ENCODE measurements at places on chromosomes 12 and 14. TPM values are rescaled to one million over a fixed set of nuclear protein-coding genes. Genes with fewer than 3 reads are reported as not detected.

Gene MGP
- 14.5 TPM for total RNA-seq

Gene LRRIQ1
- 0.33 TPM for total RNA-seq

DNA sequence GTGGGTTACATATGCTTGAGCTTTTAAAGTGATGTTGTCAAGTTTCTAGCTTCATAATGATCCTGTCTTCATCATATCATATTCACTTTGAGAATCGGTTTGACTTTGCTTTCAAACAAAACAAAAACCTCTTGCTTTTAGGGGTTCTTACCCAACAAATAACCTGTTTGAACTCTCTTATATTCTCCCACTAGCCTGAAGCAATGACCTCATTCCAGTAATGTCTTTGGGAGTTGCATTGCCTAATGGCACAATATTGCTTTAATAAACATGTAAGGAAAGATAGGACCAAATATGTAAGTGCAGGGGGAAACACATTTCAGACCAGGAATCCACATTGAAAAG is 27.7 kb downstream of the WBP11 start:
- H3K27ac ChIP-seq: no peak overlapping the region
- H3K36me3 ChIP-seq: no peaks in the 10 kb centered on the region
- H3K4me1 ChIP-seq: peaks cover 7% of the 10 kb centered on the region
- no peak for DNase-seq
- peaks cover 4% of the 10 kb centered on the region for H3K27me3 ChIP-seq

DNA sequence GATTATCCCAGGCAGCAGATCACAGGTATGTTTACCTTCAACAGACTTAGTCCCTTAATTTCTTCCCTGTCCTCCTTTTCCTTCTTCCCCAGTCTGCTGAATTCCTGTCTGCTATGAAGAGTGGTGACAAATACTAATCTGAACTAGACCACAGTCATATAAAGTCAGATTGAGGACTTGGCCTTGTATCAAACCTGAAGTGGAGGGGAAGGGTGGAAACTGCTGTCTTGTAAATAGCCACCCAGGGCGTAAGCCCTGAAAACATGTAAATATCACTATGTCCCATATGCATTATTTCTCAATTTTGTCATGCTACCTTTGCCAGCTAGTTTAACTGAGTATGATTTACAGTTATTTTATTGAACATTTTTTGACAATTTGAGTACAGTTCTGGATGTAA is 368.0 kb downstream of the CCDC91 start:
- H3K4me1 ChIP-seq: no peaks in the 10 kb centered on the region
- no peak for DNase-seq
- H3K4me3 ChIP-seq: no peak overlapping the region
- H3K27ac ChIP-seq: no peak overlapping the region

DNA sequence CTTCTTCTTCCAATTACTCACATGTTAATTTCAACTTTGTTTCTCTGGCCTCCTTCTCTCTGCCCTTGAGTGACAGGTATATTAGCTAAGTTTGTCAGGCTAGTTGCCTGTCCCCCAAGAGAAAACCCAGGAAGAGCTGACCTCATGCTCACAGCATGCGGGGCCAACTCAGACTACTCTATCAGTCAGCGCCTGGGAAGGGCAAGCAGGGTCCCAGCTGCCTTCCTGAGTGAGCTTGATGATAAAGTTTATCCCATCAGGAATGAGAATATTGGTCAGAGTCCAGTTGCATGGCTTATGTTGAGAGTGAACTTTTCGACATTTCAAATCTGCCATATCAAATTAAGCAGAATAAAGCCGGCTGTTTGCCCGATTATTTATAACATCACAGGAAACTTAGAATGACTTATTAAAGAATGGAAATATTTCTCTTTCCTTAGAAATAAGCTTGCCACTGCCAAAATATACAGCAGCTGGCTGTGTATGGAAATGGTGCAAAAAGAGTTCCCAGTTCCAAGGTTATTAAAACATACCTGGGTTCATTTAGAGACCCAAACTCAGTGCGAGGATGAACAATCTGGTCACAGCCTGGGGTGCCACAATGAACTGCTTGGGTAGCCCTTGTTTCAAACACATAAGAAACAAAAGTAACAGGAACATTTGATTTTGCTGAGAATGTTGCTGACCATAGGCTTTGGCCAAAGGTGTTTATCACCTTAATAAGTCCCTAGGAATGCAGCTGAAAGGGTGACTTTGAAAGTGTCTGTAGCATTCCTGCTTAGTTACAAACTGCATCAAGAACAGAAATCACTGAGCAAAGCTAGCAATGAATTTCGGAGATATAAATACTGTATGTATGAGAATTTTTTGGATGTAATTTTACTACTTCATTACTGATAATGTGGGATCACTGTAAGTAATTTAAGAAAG is 1553.8 kb upstream of the FLRT2 start:
- no peaks in the 10 kb centered on the region for H3K27me3 ChIP-seq
- no peak for DNase-seq
- no peaks in the 10 kb centered on the region for H3K4me1 ChIP-seq
- H3K27ac ChIP-seq: no peak overlapping the region
- no peaks in the 10 kb centered on the region for H3K36me3 ChIP-seq

- no peak overlapping the region for H3K27ac ChIP-seq
- no peaks in the 10 kb centered on the region for H3K36me3 ChIP-seq
- DNase-seq: no peak
These were observed 855 bp downstream of the MNAT1 start for GRCh38 chr14:60735416-60735815.

DNA sequence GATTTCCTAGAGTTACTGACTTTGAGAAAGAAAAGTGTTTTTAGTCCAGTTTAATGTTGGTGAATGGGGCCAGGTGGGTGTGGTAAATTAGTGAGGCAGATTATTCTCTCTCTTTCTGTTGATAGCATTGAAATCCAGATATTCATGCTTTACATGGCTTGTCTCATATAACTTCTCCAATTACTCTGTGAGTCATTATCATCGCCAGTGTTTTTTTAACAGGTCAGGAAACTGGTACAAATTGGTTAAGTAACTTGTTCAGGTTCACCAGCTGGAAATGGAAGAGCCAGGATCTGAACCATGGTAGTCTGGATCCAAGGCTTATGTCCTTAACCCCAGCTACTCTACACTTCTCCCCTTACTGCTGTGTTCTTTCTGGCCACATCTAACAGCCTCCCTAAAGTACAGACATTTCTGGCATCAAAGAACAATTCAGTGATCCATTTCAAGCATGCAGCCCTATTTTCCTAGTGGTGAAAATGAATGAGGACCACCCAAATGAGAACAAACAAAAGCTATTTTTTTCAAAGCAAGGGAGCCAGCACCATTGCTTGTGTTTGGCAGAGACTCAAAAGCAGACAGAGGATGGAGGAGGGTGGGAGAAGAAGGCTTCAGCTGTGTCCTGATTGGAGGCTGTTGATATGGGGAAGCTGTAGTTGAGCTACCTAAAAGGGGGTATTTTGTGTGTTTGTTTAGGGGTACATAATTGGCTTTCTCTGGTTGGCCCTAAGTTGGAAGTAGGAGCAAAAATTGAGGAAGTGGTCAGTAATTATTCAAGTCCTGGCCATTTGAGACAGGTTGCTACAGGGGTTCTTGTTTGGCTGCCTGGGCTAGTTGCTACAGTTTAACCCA is 1.7 kb downstream of the IRAK3 start:
- H3K27ac ChIP-seq: no peak overlapping the region
- H3K36me3 ChIP-seq: no peaks in the 10 kb centered on the region
- DNase-seq: no peak
- H3K27me3 ChIP-seq: peaks cover 10% of the 10 kb centered on the region

GRCh38 chr12:39077226-39077625 is 171.8 kb upstream of the CPNE8 start:
- no peak overlapping the region for H3K4me3 ChIP-seq
- no peak overlapping the region for H3K27ac ChIP-seq
- no peak for DNase-seq
- H3K27me3 ChIP-seq: no peaks in the 10 kb centered on the region
- H3K4me1 ChIP-seq: no peaks in the 10 kb centered on the region

Measured in thymus (tissue), 14 donors.